Testis (tissue), 5 donors: ENCODE measurements at places on chromosomes 16 and 17. TPM values are rescaled to one million over a fixed set of nuclear protein-coding genes. Genes with fewer than 3 reads are reported as not detected.

DNA sequence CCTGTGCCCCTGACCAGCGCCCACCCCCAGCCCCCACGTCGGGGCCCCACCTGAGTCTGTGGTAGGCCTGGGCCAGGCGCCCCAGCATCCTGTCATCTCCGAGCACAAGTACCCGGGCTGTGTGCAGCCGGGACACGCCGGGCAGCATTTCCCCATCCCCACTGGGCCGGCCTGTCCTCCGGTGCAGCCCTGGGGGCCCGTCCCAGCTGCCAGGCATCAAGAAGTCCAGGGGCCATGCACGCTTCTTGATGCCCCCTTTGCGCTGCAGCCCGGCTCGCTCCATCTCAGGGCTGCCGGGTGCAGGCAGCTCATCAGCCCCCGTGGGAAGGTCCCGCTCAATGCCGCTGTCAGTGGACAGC is 29.3 kb upstream of the MFSD6L start:
- no peak for DNase-seq

Gene NFAT5
- total RNA-seq = 101 TPM

DNA sequence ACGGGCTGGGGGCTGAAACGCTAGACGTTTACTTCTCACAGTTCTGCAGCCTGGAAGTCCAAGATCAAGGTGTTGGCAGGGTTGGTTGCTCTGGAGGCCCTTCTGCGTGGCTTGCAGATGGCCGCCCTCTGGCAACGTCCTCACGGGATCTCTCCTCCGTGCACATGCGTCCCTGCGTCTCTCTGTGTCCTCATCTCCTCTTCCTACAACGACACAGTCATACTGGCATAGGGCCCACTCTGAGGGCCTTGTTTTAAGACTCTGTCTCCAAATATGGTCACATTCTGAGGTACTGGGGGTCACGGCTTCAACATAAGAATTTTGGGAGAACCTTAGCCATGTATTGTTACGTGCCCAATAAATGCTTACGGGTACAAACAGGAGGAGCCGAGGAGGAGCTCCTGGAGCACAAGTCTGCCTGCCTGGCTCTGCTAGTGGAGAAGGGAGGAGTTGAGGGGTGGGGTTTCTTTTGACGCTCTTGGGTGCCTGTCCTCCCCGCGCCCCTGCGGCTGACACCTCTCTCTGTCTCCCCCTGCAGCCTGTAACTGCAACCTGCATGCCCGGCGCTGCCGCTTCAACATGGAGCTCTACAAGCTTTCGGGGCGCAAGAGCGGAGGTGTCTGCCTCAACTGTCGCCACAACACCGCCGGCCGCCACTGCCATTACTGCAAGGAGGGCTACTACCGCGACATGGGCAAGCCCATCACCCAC is 141.1 kb downstream of the NTN1 start:
- DNase-seq = no peak

DNA sequence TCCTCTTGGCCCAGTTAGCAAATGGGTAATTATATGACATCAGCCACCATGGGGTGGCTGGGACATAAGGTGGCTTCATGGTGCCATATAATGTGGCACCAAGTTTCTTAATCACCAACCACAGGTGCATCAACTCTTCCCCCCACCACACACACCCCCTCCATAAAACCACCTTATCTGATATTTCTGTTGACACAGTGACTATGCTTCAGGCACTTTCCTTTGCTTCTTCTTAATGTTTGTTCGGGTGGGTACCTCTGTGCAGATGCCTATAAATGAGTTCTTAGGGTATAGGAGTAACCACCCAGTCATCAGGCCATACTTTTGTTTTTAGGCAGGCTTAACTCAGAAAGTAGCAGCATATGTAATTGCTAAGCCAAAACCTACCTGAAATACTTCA is 29.5 kb downstream of the RNF43 start:
- DNase-seq = no peak
